Esophagus squamous epithelium (tissue), 5 donors: ENCODE measurements at places on chromosomes 1 and 21.

GRCh38 chr1:48017716-48018115, 20.5 kb upstream of the TRABD2B start:
- DNase-seq, result no peak

- no peak for DNase-seq
Observed at GRCh38 chr1:115729756-115730155, 38.8 kb downstream of the CASQ2 start.

GRCh38 chr1:210143465-210144062, 89.0 kb upstream of the SERTAD4 start:
- no peak for DNase-seq

GRCh38 chr1:234869182-234870019, 259.2 kb downstream of the TOMM20 start:
- DNase-seq, result no peak

GRCh38 chr1:111354584-111354983, 63.9 kb downstream of the CHIA start:
- DNase-seq, result no peak

GRCh38 chr1:203379825-203380224, 28.9 kb upstream of the FMOD start:
- DNase-seq, result no peak

DNA sequence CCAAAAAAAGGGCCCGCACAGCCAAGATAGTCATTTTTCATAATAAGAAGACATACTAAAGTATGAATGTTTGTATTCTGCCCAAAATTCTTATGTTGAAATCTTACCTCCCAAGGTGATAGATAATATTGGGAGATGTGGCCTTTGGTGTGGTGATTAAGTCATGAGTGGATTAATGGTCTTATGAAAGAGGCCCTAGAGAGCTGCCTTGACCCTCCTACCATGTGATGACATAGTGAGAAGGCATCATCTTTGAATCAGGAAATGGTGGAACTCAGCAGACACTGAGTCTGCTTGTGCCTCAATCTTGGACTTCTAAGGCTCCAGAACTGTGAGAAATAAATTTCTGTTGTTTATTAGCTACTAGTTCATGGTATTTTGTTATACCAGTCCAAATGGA, 11.8 kb upstream of the RNPC3 start:
- DNase-seq, result no peak

DNA sequence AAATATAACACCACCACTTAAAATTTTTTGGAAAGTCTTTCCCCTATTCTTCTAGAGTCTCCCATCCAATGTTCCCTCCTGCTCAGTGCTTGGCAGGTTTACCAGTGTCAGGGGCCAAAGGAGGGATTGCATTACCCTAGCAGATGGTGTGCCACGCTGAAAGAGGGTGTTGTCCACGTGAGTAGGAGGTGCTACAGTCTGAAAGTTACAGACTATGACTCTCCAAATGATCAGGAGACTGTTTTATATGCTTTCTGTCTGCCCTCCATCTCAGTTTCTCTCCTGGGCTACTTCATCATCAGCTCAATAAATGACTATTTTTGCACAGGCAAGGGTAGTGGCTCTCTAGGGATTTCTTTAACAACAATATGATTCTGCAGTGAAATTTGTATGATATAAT, 31.3 kb upstream of the ANGPTL7 start:
- no peak for DNase-seq

- DNase-seq, result no peak
Observed at GRCh38 chr1:94551449-94551848, 9.9 kb upstream of the F3 start.

DNA sequence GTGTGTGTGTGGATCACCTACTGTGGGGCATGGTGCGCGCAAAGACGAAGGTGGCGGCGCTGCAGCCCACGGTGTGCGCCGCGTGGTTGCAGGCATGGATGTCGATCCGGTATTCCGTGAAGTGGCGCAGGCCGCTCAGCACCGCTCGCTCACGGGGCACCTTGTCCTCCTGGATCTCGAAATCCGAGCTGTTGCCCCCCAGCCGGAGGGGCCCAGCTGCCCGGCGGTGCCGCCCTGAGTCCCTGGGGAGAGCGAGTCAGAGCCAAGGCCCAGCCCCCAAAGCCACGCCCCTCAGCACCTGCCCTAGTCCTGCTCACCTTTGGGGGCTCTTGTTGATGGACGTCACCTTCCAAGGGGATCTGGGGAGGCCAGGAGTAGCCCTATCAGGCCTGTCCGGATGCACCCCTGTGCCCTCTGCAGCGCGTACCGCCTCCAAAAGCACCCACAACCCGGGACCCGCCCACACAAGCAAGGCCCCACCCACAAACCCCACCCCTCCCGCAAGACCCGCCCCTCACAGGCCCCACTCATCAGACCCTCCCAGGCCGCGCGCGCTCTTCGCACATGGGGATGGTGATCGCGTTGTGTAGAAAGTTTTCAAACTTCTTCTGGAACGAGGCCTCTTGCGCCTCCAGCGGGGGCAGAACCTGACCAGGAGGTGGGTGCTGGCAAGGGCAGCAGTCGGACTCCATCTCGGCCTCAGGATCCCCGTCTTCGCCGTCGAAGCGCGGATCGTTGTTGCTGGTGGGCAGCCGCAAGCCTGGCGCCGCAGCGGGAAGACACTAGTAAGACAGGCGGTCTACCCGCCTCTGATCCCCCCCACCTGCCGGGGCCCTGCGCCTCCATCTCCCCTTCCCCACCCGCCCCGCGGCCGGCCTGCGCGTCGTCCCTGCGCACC, 13.6 kb downstream of the INSRR start:
- no peak for DNase-seq
